ENCODE measurements at places on chromosomes 1 and 21.

DNA sequence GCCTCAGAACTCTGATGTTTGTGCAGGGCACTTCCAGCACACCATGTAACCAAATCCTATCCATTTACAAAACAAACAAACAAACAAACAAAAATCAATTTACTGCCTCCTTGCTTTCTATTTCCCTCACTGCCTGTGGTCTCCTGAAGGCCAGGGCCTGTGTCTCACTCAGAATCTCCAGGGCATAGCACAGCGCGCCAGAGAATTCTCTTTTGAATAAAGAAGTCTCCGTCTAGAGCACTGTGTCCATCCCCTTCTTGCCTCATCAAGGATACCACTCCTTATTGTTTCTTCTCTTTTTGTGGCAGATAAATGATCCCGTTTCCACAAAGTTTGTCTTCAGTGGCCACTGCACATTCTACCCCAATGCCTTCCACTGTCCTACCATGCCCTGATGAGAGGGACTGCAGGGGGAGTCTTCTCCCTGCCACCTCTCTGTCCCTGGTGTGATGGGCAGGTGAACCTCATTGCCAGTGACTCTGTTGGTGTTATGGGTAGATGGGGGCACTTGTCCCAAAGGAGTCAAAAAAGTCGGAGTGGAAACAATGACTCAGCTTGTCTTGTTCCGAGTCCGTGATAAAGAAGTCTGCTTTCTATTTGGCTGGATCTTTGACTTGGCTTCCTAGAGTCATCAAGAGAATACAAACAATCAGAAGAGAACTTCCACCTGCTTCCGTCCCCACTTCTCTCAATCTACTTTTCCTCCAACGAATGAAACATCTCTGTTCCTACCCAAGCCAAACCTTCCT lies 30.0 kb downstream of the XCL2 start:
- no peak for DNase-seq

DNA sequence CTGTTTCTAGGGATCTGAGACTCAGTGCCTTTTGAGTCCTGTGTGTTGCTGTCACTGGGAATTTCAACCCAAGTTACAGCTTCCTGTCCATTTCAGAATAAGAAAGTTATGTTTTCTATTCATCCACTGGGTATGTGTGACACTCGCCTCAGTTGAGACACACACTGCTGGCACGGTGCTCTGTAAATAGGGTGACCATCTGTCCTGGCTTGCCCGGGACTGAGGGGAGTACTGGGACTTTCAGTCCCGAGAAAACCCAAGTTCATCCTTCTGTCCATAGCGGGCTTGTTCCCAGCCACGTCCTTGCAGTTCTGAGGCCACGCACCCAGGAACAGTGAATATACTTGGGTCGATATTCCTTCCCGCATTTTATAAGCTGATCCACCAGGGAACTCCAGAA lies 56.3 kb upstream of the DISP3 start:
- no peak for DNase-seq

DNA sequence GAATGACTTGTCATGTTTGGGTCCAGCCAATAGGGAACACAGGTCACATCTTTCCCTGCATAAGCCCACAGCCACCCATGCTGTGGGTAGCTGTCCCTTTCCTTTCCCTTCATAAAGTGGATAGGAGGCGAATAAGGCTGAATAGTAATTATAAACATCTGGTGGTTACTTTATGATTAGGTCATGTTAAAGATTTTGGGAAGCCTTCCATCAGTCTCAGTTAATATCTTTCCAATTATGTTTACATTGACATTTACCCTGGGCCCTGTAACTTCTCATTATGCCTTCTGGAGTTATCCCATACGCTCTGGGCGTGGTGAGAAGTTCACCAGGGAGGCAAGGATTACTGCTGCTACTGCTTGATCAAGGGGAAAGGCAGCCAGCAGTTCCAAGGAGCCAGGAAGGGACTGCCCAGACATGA lies 197.2 kb downstream of the HLX start:
- DNase-seq = no peak

GRCh38 chr1:224404916-224405603 lies 29.5 kb downstream of the WDR26 start:
- no peak for DNase-seq

DNA sequence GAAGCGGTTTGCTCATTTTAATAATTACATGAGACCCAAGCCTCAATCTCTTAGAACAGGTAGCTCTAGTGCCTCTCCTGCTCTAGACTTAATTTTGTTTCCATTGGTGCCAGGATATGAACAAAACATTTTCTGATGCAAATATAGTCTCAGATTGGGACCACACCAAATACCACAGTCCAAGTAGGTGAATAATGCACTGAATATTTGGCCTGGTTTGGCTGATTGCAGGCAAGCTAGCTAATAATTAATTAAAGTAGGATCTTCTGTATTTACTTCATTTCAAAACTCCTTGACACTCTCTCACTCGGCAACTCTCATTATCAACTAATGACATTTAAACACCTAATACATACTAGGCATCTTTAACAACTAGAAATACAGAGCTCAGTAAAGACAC lies 219.6 kb downstream of the LTN1 start:
- no peak for DNase-seq

GRCh38 chr1:39759436-39759726 lies 11.8 kb downstream of the OXCT2 start:
- no peak for DNase-seq

DNA sequence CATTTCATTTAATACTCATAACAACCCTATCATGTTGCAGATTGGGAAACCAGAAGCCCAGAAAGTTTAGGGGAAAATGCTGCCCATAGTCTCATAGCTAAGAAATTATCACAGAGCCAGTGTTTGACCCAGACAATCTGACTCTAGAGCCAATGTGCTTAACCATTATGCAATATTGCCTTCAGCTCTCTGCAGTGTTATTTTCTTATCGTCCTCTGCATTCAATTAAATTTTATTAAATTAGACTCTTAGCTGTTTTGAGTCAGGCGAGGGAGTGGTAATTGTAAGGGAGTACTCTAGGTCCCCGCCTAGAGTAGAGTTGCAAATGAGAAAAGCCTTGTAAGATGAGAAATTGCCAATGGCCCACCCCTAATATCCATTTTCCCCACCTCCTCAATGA lies 191.1 kb downstream of the TTLL7 start:
- no peak for DNase-seq
